Fibroblast of skin of abdomen (primary cell): ENCODE measurements at places on chromosomes 11 and 22.

GRCh38 chr11:104338186-104338585, 174.2 kb upstream of the PDGFD start:
- DNase-seq = peak; percentile 28

- DNase-seq = no peak
Observed at GRCh38 chr11:119157063-119157462, 8.2 kb downstream of the ABCG4 start.

DNA sequence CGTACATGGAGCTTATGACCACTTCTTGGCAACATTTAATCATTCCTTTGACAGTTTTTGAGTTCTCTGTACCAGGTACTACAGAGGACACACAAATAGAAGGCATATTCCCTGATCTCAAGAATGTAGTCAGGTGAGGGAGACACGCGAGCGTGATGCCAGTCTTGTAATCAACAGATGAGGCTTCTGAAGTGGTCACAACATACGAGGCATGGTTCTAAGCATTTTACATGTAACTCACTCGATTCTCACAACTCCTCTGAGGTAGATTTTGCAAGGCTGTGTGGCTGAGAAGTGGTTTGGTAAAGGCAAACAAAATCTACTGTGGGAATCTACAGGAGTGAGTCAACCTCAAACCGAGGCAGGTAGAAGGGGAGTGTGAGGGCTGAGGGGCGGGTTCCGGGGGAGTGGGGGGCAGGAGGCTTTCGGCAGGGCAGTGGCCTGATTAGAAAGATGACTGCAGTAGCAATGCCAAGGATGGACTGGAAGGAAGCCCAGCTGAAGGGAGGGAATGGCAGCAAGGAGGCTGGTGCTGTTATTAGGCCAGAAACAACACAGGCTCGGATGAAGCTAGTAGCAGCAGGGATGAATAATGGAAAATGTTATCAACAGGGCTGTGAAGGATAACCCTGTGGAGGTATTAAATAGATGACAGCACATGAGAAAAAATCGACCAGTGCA, 63.8 kb downstream of the ST14 start:
- no peak for DNase-seq

- DNase-seq = no peak
Observed at GRCh38 chr11:32427935-32428664, 7.2 kb downstream of the WT1 start.

- DNase-seq = peak; percentile 71
Observed at GRCh38 chr11:59560290-59560701, 49.0 kb downstream of the OR4D9 start.

GRCh38 chr22:23289851-23290724, 109.8 kb downstream of the BCR start:
- DNase-seq = peak; percentile 36

DNA sequence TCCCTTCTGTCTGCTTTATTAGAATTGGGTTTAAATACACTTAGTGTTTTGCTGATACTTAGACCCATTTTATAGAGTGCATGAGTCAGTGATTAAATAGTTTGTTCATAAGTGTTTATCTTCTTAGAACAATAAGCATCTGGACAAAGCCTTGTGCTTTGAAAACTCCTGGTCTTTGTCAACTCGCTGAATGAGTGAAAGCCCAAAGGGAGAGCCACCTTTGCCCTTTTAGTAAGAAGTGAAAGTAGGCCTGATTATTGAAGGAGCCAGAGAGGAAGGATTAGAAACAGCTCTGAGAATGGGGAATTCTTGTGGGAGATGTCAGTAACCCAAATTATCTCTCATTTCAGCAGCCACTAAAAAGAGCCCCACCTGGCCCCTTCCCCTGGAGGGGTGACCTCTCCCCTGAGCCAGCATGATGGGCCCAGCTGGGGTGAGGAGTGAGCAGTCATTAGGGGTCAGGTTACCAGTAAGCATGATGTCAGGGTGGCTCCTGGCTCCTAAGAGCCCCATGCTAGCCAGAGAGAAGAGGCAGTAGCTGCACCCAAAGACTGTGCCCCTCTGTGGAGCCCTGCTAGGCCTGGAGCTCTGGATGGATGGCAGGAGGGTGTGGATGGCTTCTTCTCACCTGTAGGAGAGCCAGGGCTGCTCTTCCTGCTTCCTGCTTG, 125.1 kb upstream of the E2F8 start:
- no peak for DNase-seq

GRCh38 chr11:115910379-115910778, 406.2 kb upstream of the CADM1 start:
- DNase-seq = no peak

DNA sequence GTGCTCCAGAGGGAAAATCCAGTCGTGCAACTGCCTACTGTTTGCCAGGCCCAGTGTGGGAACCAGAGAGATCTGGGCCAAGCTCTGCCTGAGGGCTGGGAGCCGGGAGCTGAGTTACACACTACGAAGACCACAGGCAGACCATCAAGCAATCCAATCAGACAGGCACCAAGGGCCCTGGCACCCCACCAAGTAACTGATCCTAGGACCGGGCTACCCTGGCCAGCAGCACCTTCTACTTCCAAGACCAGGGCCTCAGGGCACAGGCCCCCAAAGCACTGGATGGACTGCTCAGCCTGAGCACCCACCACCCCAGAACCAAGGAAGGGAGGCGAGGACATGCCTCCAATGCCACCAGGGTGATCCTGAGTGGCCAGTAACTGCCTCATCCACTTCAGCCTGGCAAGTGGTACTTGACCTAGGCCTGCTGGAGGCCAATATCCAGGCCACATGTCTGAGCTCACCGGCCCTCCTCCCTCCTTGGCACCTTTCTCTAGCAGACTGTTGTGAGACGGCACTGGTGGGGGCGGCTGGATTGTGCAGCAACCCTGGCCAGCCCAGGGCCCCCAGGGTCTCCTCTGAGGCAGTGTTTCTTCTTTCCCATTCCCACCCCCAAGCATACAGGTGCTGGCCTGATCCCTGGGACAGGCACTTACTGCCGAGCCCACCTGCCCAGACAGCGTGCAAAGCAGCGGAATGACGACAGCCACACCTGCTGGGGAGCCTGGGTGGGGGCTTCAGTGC, 20.7 kb upstream of the ARFGAP3 start:
- no peak for DNase-seq

DNA sequence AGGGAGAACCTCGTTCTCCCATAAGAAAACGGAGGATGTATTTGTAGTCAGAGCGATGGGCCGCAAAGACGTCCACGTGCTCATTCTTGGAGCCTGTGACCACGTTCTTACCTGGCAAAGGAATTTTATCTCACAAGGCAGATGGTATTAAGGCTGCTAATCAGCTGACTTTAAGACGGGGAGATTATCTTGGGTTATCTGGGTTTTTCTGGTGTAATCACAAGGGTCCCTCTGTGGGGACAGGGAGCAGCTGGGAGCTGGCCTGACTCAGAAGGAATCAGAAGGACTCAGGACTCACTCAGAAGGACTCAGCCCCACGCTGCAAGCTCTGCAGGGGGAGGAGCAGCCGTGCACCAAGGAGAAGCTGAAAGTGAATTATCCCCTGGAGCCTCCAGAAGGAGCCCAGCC, 7.5 kb upstream of the SIGIRR start:
- no peak for DNase-seq

- DNase-seq = no peak
Observed at GRCh38 chr11:73053964-73054363, 88.2 kb downstream of the FCHSD2 start.

DNA sequence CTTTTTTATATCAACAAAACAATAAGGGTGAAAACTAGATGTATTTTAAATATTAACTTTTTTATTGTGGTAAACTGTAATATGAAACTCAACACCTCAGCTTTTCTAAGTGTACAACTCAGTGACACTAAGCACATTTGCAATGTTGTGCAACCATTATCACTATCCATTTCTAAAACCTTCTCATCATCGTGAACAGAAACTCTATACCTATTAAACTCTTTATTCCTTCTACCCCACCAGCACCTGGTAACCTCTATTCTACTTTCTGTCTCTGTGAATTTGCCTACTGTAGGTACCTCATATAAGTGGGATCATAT, 9.4 kb downstream of the HORMAD2 start:
- no peak for DNase-seq
